NCI-H1417 treated with DMSO at 0.1 percent for 48 hours (cell line): ENCODE measurements at places on chromosomes 3 and 15.

DNA sequence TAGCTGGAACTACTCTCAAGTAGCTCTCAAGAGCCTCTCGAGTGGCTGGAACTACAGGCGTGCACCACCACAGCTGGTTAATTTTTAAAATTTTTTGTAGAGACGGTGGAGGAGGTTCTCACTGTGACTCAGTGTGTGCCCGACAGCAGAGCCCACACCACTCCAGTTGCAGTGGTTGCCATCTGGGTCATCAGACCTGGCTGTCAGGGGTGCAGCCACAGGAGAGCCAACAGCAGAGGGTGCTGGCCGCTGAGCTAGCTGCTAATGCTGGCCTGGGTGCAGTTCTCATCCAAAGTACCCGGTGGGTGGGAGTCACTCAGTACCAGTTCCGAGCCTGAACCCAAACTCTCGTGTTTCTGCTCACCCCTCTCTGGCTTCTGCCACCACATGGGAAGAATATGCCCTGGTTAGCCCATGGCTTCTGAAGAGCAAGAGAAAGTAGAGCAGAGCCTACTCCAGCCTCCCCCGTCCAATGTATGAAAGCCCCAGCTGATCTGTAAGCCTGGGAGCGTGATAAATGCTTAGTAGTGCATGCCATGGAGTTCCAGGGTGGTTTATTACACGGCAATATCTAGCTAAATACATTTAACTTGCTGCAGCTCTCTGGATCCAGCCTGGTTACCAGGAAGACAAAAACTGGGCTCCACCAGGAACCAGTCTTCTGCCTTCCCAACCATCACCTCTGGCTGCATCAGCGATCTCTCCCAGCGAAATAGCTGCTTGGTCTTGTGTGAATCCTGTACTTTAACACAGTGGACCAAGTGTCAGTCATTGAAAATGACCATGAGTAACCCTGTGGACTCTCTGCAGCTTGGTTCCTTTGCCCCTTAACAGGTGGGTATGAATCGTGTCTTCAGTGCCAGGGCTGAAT is 17.1 kb downstream of the UMPS start:
- DNase-seq = no peak

- DNase-seq = no peak
Observed at GRCh38 chr3:190094160-190094718, 26.5 kb downstream of the P3H2 start.

- DNase-seq = no peak
Observed at GRCh38 chr3:196499061-196499460, 4.5 kb downstream of the RNF168 start.

- DNase-seq = no peak
Observed at GRCh38 chr15:87710406-87710805, 546.1 kb downstream of the NTRK3 start.

GRCh38 chr3:88779482-88779881 is 327.9 kb upstream of the EPHA3 start:
- DNase-seq = no peak
